ENCODE measurements at places on chromosomes 11 and 22. TPM values are rescaled to one million over a fixed set of nuclear protein-coding genes. Genes with fewer than 3 reads are reported as not detected.

The OTUB1 gene
- polyA plus RNA-seq: 57.8 TPM

The MMP27 gene
- polyA plus RNA-seq: not detected

The ACR gene
- polyA plus RNA-seq: 0.34 TPM

The CECR2 gene
- polyA plus RNA-seq: 2.6 TPM

The ZC3H12C gene
- 1.5 TPM for polyA plus RNA-seq

The MYO7A gene
- 6.8 TPM for polyA plus RNA-seq

The TMEM126A gene
- 26.7 TPM for polyA plus RNA-seq

The GRAMD1B gene
- 1.6 TPM for polyA plus RNA-seq

The CCND1 gene
- 24.6 TPM for polyA plus RNA-seq

The MAPK11 gene
- polyA plus RNA-seq: 22.2 TPM

The OR6A2 gene
- not detected for polyA plus RNA-seq

The SLC22A24 gene
- polyA plus RNA-seq: not detected

The OR8D4 gene
- not detected for polyA plus RNA-seq

The HYOU1 gene
- 79.8 TPM for polyA plus RNA-seq

The RANGAP1 gene
- 87.9 TPM for polyA plus RNA-seq

The INPP5J gene
- 25.0 TPM for polyA plus RNA-seq

The OR9I1 gene
- not detected for polyA plus RNA-seq

The API5 gene
- 16.3 TPM for polyA plus RNA-seq

The USP2 gene
- polyA plus RNA-seq: 15.4 TPM

The RAG2 gene
- not detected for polyA plus RNA-seq

The TRMU gene
- 58.0 TPM for polyA plus RNA-seq

The MMP8 gene
- polyA plus RNA-seq: 0.08 TPM

The ATF4 gene
- polyA plus RNA-seq: 423 TPM

The SLC25A18 gene
- polyA plus RNA-seq: 1.2 TPM

The OSBP gene
- polyA plus RNA-seq: 23.5 TPM

The JAML gene
- polyA plus RNA-seq: 2.1 TPM

The KRTAP5-2 gene
- polyA plus RNA-seq: not detected

The E2F8 gene
- not detected for polyA plus RNA-seq

The SNX32 gene
- 0.23 TPM for polyA plus RNA-seq

The PRMT3 gene
- 4.9 TPM for polyA plus RNA-seq

The KRTAP5-8 gene
- polyA plus RNA-seq: 0.46 TPM

The KCNC1 gene
- polyA plus RNA-seq: 0.82 TPM

The HSPB2 gene
- 0.85 TPM for polyA plus RNA-seq

The DDX25 gene
- polyA plus RNA-seq: 0.49 TPM

The BTG4 gene
- polyA plus RNA-seq: not detected

Measured in pancreas (tissue), 10 donors.